Stimulated activated CD4-positive, alpha-beta T cell treated with anti-CD3 and anti-CD28 coated beads, TNF-alpha, amount 100 ng/mL, for 1 hour (primary cell): ENCODE measurements at places on chromosomes 11 and 22.

GRCh38 chr22:23065495-23066122, 4.7 kb upstream of the GNAZ start:
- DNase-seq: no peak

- DNase-seq: no peak
Observed at GRCh38 chr22:36999463-36999862, 19.8 kb downstream of the TST start.

DNA sequence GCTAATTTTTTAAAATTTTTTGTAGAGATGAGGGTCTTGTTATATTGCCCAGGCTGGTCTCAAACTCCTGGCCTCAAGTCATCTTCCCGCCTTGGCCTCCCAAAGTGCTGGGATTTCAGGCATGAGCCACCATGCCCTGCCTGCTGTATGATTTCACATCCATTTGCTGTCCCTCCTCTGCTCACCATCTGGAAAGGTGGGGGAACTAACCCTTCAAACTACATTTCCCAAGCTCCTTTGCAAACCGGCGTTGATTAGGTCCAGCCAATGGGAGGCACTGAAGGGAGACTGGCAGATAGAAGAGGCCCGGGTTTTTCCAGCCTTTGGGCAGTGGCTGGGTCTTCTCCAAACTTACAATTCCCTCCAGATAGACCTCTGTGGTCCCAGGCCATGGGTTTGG, 19.3 kb downstream of the RFPL1 start:
- DNase-seq: no peak

DNA sequence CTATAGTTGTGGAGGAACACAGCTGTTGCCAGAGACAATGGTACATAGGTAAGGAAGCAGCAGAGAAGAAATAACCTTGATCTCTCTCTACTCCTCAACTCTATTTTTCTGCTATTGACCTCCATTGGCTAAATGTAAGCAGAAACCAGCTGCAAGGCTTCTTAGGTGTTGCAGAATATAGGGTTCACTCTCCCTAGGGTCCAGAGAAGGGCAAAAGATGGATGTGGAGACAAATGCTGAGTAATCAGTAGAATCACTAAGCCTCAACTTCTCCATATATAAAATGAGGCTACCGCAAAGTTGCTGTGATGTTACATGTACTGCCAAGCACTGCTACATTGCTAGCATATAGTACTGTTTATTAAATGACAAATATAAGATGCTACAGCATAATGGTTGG, 120.6 kb downstream of the PDE3B start:
- DNase-seq: no peak

DNA sequence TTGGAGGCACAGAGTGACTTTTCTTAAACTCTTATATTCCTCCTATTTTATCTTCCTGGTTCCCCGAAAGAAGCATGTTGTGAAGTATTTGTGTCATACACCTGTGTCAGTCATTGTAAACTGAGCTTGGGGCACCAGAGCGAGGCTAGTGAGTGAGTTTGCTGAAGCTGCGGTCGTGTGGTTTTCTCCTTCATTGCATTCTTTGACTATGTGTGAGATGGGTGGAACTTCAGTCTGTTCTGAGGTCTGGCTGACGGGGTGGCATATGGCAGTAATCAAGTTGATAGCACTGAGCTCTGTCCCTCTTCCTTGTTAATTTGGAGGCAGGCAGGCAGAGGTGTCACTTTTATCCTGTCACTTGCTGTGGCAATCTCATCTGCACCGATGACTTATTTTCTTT, 4.2 kb downstream of the VPS26B start:
- no peak for DNase-seq

DNA sequence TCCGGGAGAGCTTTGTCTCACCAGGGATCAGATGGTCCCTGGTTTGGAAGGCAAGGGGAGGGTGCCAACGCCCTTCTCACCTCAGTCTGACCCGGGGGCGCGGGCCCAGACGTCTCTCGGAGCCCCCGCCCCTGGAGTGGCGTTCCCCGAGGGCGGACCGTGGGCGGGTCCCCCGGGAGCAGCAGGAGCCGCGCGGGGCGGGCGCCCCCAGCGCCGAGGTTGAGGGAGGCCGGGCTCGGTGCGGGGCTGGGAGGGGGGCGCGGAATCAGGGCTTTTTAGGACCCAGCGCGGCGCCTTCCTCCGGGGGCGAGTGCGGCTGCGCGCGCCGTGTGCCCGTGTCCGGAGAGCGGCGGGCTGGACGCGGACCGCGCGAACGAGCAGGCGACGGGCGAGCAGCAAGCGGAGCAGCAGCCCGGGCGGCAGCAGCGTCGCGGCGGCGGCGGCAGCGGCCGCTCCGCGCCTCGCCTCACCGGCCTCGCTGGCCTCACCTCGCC, at the start of gene KCNC1:
Gene KCNC1, plus strand, starts transcription at position 364 of the 494 bp plus-strand sequence. CDS start 1,222 bp downstream, outside the sequence.
- DNase-seq: no peak

- no peak for DNase-seq
Observed at GRCh38 chr11:42779555-42779954, 532.2 kb upstream of the API5 start.

DNA sequence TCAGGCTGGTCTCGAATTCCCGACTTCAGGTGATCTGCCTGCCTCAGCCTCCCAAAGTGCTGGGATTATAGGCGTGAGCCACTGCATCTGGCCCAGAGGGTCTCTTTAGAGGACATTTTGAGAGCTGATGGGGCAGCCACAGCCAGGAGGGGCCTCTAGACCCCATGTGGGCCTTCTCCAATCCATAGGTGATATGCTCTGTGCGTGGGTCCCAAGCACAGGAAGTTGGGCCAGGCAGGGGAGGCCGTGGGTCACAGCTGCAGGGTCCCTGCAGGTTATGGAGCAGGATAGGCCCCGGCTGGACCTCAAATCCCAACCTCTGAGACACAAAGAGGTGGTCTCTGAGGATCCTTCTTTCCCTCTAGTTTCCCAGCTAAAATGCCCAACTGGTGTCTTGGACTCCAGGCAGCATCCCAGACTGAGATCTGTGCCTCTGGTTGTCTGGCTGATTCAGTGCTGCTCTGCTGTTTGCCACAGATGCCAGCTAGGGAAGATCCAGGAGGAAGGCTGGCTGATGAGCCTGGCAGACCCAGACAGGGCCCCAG, 1.5 kb downstream of the LRRC75B start:
- DNase-seq: no peak

- no peak for DNase-seq
Observed at GRCh38 chr11:68780829-68781228, 29.5 kb upstream of the TESMIN start.

DNA sequence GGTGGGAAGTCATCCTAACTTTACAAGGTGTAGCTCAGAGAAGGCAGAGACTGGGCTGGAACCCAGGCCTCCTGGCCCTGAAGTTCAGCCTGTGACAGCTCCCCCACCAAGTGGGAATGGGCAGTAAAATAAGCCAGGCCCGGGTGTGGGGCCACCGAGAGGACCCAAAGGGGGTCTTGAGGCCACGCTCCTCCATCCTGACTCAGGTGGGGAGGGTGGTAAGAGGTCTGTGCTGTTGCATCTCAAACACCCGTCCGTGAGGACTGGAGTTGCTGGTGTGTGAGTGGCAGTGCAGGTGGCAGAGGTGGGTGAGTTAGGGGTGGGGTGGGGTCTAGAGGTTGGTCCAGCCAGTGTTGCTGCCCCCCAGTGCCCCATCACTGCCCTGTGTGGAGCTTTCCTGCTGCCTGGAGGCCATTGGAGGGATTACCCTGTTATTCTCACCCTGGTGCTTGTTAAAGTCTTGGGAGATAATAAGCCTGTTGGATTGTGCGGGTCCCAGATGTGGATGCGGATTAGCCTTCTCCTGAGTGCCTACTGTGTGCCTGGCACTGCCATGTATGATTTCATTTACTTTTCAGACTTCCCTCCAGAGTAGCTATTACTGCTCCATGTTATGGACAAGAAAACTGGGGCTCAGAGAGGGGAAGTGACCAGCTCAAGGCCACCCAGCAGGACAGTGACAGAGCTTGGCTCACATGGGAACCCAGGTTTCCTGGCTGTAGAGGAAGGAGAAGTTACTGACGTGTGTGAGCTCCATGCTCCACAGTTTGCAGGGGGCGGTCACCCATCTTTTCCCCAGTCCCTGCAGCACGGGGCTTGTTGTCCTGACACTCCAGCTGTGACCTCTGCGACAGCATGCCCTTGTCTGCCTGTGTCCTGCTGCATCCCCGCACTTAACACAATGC, 12.9 kb downstream of the SERPINH1 start:
- no peak for DNase-seq

GRCh38 chr11:59510941-59511589, at the start of gene OR4D9:
Gene OR4D9, plus strand, starts transcription at chr11:59511539. Its CDS starts 3,374 bp downstream, at chr11:59514913.
- no peak for DNase-seq

DNA sequence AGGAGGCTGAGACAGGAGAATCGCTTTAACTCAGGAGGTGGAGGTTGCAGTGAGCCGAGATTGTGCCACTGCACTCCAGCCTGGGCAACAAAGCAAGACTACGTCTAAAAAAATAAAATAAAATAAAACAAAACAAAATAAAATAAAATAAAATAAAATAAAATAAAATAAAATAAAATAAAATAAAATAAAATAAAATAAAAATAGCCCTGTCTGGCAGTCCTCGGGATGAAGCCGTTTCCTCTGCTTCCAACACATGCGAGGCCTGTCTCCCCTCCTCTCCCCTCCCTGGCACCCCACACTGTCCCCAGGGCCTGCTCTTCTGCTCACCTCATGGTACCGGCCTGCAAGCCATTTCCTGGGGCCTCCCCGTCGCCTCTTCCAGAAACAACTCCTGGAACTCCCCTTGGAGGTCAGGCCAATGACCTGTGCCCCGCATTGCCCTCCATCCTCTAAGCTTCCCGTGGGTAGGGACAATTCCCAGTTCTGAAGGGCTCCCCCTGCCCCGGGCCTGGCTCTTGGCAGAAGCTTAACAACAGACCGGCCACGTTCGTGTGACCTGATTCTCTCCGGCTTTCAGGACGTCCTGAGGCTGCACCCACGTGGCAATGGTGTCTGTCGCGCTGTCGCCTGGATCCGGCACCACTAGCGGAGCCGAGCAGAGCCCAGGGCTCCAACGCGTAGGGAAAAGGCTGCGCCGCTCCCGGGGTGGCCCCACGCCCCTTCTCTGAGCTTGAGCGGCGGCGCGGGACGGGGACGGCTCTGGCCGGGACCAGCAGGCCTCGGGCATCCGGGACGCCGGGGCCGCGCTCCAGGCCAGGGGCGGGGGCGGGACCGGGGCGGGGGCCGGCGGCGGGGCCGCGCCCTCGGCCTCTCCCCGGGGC, 456 bp upstream of the PARVB start:
- DNase-seq: no peak

- no peak for DNase-seq
Observed at GRCh38 chr11:122030286-122030685, 85.7 kb downstream of the BLID start.

DNA sequence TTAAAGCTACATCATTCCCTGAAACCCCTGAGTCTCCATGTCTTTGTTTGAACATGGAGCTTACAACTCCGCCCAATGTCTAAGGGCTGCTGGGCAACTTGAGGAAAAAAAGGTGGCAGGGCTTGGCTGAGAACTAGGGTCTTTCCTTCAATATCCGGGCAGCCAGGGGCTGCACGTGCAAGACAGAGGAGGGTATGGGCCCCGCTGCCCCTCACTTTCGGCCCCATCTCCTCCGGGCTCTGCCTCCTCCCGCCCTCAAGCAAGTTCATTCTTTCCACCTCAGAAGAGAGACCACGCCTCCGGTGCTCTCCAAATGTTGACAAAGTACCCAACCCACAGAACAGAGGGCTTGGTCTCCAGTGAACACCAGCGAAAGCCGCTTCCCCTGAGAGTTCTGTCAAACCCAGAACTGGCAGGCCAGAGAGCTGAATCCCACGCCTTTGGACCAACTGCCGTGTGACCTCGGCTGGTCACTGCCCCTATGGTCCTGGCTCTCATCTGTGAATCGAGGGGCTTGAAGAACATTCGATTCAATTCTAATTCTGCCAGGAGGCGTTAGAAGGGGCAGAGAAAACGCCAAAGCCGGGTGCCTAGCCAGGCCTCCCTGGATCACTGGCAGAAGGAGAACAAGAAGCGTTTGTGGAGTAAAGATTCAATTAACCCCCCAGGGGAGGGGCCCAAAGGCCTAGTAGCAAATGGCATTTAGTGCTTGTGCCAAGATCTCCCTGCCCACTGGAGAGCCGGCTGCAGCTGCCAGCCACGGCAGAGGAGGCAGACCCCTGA, 7.3 kb downstream of the PDGFB start:
- DNase-seq: no peak

GRCh38 chr11:44120169-44120568, 24.7 kb downstream of the EXT2 start:
- no peak for DNase-seq

DNA sequence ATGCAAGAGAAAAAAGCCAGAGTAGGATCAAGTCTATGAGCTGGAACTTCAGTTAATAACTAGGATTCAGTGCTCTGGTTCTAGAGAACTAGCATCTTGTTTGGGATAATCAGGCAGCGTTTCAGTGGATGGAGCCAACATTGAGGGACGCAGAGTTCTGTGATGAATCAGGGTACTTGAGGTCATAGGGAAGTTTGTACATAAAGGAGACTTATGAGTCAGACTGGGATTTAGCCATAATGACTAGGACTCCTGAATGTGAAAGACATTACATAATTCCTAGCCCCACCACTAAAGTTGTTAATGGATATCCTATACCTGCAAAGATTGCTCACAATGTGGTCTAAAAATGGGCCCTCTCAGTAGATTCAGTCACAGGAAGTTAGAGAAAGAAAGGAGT, 6.8 kb downstream of the SLN start:
- DNase-seq: no peak

GRCh38 chr11:43748095-43748494, 67.6 kb downstream of the HSD17B12 start:
- no peak for DNase-seq

GRCh38 chr11:132855516-132855915, 676.8 kb downstream of the OPCML start:
- no peak for DNase-seq

DNA sequence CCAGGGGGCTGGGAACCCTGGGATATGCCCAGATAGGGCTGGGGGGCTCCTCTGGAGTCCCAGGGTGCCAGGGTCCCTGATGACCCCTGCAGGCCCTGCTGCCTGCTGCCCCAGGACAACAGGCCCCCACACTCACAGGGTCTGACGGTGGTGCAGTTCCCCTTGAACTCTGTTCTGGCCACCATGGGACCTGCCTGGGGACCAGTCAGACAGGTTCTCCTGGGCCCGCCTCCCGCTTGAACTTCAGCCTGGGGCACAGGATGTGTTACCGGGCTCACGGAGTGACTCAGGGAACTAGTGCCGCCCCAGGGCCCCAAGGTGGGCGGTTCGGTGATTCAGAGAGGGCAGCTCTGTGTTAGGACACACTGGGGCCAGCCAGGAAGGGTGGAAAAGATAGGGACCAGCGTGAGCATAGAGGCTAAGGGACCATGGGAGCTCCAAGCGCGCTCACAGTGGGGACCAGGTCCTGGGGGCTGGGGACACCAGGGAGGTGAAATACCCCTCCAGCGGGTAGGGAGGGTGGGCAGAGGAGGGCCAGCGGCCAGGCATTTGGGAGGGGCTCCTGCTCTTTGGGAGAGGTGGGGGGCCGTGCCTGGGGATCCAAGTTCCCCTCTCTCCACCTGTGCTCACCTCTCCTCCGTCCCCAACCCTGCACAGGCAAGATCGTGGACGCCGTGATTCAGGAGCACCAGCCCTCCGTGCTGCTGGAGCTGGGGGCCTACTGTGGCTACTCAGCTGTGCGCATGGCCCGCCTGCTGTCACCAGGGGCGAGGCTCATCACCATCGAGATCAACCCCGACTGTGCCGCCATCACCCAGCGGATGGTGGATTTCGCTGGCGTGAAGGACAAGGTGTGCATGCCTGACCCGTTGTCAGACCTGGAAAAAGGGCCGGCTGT, 21.5 kb upstream of the TXNRD2 start:
- DNase-seq: no peak

- DNase-seq: peak; percentile 34
Observed at GRCh38 chr22:31313366-31314147, 21.3 kb upstream of the PIK3IP1 start.
